T-helper 17 cell (primary cell): ENCODE measurements at places on chromosomes 7 and 10.

GRCh38 chr10:63689768-63690167 lies 168.6 kb downstream of the REEP3 start:
- no peak for DNase-seq

GRCh38 chr7:104825099-104825498 lies 188.9 kb upstream of the KMT2E start:
- DNase-seq, result no peak

DNA sequence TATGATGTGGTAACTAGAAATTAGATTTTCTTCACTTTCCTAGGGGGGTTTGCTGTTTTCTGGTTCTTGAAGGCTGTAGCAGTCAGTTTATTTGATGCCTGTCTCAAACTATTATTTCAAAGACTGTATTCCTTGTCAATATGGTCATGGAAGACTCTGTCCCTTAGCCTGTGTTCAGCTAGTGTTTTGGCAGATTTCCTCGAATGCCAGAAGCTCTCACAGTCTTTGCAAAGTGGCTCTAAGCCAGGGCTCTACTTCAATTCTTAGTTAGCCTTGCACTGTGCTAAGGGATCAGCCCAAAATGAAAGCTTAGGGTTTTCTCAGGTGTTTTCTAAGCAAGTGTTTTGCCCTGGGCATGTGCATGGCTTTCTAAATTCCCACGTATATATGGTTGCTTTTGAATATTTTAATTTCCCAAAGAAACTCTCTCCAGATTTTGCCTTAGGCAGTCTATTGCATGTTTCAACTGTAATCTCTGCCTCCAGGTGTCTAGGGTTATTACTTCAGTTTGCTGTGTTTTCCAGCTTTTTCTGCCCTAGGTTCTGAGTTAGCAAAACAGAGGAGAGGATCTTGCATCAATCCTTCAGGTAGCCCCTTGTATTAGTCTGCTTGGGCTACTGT lies 7.2 kb upstream of the C1GALT1 start:
- DNase-seq, result no peak

DNA sequence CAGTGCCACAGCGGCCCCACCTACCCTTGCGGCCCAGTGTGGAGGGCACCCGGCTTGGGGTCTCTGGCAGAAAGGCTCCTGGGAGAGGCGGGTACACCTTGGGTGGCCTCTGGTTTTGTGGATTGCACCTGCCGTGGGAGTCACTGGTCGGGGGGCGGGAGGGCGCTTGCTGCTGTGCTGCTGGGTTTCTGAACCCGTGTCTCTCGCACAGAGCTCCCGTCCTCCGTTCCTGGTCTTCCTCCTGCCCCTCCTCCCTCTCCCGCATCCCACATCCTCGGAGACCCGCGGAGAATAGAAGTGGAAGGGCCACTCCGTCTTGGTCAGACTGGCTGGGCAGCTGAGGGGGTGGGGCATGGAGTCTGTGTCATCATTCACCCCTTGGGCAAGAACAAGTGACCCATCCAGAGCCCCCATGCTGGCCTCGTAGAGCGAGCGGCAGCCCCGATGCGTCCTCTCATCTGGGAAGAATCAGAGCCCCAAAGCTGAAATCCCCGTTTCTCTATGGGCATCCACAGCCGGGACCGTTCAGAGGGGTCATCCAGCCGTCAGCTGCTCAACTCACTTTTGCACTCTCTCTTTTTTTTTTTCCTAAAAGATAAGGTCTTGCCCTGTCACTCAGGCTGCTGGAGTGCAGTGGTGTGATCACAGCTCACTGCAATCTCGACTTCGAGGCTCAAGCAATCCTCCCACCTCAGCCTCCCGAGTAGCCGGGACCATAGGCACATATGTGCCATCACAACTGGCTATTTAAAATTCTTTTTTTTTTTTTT lies 4.0 kb downstream of the MAFK start:
- DNase-seq, result no peak

DNA sequence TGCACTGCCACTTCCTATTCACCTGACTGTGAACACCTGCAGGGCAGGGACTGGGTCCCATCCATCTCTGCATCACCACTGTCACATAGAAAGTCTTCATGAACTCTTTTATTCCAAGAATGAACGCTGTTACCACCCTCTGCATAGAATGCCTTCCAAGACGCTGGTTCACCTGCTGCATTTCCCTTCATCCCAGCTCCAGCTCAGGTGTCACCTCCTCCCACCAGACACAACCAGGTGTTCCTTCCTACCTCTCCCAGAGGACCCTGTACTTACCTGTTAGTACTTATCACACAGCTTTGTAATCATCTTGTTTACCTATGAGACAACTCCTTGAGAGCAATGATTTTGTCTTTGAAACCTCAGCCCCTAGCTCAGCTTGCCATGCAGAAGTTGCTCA lies 31.1 kb downstream of the SORBS1 start:
- no peak for DNase-seq

DNA sequence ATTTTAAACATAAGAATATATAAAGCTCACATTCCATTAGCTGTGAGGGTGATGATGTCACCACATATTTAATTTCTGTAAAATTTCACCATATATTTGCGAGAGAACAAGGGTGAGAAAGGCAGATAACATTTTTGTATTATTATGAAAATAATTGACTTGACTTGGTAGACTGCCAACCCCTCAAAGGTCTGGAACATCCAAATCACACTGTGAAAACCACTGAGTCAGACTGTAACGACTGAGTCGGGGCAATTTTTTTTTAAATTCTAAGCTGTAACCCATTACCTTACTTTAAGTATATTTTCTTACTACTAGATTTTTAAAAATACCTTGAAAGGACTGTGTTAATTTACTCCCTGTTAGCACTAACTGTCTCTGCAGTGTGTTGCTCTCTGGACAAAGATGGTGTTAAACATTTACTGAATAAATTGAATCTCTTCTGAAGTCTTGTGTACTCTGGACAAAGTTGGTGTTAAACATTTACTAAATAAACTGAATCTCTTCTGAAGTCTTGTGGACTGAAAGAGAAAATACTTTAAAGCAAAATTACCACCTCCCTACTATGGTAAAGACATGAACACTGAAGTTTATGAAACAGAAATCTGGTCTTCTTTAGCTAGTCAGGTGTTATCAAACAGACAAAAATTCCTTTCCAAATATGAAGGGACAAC lies 14.1 kb downstream of the PDZD8 start:
- no peak for DNase-seq
